ENCODE measurements at places on chromosomes 6 and 20.

DNA sequence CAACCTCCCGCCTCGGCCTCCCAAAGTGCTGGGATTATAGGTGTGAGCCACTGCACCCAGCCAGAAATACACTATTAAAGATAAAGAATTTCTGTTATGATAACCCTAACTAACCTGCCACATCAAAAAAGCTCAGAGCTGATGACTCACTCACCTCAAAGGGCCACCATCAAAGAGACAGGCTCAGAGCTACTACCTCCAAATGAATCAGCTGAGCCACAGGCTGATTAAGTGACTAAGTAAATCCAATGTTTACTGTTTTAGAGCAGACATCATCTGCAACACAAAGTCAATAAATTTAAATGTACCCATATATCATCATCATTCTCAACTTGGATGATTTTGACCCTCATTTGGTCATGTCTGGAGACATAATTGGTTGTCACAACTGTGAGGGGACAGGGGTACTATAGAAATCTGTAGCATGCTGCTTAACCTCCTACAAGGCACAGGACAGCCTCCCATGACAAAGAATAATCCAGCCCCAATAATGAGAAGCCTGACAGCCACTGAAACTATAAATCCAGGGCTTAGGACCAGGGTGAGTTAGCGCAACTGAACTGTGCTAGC lies 106.5 kb downstream of the ATP9A start:
- DNase-seq: no peak

- DNase-seq: no peak
These were observed 17.3 kb upstream of the CCDC167 start for GRCh38 chr6:37516920-37517405.

GRCh38 chr6:109782491-109782999 lies 91.4 kb downstream of the FIG4 start:
- DNase-seq: no peak

DNA sequence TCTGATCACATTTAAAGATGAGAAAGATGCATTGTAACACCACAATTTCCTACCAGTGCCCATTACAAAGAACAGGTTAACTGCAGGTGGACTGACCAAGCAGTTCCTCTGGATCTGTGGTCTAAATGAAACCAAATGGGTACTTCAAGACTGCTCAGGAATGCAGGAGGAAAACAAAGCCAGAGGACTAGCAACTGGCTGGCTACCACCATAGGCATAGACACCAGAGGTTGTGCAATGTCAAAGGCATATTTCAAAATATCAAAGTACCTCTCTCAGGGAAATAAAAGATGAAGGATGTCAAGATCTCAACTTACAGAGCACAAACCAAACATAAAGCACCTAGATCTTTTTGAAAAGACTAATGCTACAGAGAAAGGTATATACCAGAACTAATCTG lies 65.5 kb downstream of the GMDS start:
- DNase-seq: no peak

GRCh38 chr6:91080871-91081270 lies 494.0 kb upstream of the MAP3K7 start:
- DNase-seq: no peak
